ENCODE measurements at places on chromosomes 1 and 21.

DNA sequence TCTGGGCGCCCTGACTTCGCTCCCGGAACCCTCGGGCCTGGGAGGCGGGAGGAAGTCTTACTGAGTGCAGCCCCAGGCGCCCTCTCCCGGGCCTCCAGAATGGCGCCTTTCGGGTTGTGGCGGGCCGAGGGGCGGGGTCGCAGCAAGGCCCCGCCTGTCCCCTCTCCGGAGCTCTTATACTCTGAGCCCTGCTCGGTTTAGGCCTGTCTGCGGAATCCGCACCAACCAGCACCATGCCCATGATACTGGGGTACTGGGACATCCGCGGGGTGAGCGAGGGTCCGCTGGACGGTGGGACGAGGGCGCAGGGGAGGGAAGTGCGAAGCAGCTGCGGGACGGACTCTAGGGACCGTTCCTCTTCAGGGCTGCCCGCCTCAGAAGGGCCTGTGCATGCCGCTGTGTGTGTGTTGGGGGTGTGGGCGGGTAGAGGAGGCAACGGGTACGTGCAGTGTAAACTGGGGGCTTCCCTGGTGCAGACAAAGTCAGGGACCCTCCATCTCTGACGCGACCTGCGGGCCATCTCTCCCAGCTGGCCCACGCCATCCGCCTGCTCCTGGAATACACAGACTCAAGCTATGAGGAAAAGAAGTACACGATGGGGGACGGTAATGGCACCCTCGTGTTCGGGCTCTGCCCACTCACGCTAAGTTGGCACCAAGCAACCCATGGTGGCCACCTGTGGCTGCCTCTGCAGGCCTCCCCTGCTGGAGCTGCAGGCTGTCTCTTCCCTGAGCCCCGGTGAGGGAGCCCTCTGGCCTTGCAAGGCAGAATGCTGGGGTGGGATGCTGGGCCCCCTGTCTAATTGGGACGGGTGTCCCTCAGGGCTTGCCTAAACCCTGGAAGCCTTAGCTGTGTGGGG, at the start of gene GSTM1:
TSS of gene GSTM1 (plus strand) at position 177 of the 859 bp plus-strand sequence. CDS start at position 234, 57 bp downstream.
- DNase-seq, result no peak

- peak; percentile 39 for DNase-seq
Observed at GRCh38 chr1:202063093-202063492, 52.7 kb downstream of the ELF3 start.

DNA sequence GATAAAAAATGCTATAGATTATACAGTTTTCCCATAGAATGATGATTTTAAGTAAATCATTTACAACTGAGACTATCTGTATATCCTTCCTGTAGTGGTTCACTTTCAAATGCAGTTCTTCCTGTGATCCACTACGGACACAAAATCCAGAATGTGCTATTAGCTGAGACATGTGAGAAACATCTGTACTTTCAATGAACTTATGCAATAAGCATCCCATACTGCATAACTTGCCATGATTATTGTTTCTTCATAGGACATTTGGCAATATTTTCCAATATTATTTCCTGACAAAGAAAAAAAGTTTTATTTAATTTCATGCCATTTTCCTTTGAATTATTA, 83.5 kb upstream of the PRDX6 start:
- DNase-seq, result peak; percentile 78

- DNase-seq, result no peak
Observed at GRCh38 chr1:30462826-30463425, 260.5 kb downstream of the MATN1 start.

- DNase-seq, result no peak
Observed at GRCh38 chr1:52632732-52633290, at the start of gene SHISAL2A. TSS of gene SHISAL2A (plus strand) at chr1:52633168. CDS start at chr1:52633494, 326 bp downstream.

DNA sequence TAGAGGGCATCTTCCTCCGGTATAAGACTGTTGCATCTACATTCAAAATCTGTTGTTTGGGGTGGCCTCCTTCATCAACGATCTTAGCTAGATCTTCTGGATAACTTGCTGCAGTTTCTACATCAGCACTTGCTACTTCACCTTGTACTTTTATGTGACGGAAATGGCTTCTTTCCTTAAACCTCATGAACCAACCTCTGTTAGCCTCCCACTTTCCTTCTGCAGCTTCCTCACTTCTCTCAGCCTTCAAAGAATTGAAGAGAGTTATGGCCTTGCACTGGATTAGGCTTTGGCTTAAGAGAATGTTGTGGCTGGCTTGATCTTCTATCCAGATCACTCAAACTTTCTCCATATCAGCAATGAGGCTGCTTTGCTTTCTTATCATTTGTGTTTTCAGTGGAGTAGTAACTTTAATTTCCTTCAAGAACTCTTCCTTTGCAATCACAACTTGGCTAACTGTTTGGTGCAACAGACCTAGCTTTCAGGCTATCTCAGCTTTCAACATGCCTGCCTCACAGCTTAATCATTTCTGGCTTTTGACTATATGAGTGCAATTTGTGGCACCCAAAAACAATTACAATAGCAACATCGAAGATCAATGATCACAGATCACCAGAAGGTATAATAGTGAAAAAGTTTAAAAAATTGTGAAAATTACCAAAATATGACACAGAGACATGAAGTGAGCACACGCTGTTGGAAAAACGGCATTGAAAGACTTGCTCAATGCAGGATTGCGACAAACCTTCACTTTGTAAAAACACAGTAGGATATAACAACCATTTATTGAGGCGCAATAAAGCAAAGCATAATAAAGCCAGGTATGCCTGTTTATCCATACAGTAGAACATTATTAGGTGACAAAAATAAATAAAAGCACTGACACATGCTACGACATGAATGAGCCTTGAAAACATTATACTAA, 56.7 kb upstream of the GFI1 start:
- DNase-seq, result no peak

All from IMR-90 (cell line).